Activated T-cell treated with anti-CD3 and anti-CD28 coated beads for 48 hours (primary cell): ENCODE measurements at places on chromosomes 11 and 22.

- no peak for DNase-seq
Measured at GRCh38 chr11:119780222-119780953, 51.4 kb upstream of the NECTIN1 start.

DNA sequence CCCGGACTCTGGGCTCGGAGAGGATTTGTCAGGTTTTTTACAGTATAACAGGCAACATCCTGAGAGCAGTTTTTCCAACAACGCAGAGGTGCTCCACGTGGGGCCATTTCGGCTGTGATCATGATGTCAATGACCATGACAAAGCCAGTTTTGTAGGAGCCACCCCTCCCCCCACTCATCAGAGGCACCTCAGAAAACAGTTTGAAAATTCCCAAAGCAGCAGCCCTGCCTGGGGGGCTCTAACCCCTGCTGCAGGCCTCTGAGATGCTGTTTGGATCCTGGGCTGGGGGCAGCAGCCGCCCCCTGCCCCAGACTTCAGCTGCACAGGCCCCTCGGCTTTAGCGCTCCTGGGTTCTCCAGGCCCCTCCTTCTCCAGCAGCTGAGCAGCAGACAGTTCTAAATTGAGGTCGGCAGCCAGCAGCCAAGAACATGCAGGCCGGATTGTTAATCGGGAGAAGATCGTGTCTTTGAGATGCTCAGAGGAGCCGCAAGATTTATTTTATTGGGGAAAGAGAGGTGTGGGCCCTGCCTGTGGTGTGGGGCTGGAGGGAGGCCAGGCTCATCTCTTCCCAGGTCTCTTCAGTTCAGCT is 19.4 kb downstream of the NFAM1 start:
- no peak for DNase-seq

DNA sequence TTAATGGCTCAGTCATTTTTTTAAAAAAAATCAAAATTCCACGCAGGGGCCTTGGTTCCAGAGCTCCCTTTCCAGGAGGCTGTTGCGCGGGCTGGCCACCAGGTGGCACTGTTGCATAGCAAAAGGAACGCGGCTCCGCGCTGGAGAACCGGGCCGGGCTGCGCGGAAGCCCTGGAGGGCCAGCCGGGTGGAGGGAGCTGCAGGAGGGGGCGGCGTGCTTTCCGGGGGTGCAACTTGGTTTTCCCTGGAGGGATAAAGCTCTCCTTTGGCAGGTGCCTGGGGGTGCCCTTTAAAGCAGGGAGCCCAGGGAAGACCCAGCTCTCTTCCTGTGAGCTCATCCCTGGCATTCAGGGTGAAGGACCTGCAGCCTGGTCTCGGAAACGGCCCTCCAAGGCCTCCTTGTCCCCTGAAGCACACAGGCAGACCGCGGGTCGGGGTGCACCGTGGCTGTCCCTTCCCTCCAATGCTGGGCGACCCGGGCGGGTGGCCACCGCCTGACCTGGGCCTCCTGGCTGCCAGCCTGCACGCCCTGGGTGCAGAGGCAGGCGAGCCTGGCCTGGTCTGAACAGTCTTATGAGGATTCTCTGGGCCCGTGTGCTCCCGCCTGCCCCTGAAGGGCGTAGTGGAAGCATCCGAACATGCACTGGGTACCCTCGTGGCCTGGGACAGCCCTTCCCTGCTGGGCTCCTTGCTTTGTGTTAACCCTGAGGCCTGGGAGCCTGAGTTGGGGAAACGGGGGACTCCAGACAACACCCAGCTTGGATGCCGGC is 23.4 kb downstream of the KRTAP5-5 start:
- DNase-seq, result peak; percentile 66

DNA sequence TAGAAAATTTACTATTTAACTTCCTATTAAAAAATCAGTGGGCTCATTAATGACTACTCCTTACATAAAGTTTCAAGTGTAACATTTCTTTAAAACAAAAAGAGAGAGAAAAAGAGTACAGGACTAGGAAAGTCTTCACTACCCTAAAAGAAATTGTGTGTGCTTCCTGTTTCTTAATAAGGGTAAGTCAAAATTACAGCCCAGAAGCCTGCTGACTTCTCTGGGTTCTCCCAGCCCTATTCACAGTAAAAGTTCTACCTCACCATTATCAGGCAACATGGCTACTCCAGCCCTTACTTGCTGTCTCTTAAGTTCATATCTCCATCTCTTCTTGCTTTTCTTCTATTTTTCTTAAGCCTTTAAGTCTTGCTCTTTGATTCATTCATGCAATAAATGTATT is 20.3 kb upstream of the ZC3H12C start:
- DNase-seq, result no peak

GRCh38 chr11:69962152-69962551 is 116.0 kb upstream of the ANO1 start:
- no peak for DNase-seq

DNA sequence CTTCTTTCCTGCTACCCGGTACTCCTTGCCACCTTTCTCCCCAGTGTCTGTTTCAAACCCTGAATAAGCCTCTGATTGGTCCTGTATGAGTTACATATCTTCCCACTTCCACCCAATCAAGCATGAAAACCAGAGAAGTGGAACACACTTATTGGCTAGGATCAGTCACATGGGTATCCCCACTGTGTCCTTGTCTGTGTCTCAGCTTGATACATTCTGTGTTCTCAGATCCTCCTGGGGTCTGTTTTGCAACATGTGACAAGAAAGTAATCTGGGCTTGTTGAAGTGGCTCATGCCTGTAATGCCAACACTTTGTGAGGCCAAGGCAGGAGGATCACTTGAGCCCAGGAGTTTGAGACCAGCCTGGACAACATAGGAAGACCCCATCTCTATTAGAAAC is 23.9 kb downstream of the MCHR1 start:
- no peak for DNase-seq
